ENCODE measurements at places on chromosomes 5 and 9.

DNA sequence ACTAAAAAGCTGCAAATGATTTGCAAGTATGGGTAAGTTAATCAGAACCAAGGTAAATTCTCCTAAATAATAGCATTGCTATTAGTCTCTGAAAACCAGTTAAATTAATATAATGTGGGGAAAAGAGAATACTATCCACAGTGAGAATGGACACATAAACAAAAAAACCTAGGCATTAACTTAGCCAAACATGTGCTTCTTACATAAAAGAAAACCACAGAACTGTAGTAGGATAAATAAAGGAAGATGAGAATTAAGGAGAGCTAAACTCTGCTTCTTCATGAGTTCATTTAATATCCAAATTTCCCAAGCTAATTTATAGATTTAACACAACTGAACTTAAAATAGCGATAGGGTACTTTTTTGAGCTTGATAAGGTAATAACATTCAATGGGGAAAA, 31.8 kb downstream of the ABCA1 start:
- DNase-seq: no peak

DNA sequence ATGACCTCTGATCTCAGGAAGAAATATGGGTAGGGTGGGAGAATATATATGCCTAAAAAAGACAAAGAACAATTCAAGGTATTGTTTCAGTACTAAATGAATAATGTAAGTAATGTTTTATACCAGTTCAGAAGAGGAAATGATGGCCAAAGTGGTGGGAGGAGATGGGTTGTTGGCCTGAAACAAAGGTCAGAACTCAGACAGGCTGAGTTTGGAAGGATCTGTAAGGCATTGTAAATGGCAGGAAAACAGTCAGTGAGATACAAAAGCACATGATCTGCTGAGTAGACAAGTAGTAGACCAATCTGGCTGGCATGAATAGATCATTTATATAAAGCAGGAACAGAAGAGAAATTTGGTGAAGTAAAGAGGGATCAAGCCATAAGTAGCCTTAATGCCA, 175.8 kb upstream of the PLCXD3 start:
- DNase-seq: no peak

- DNase-seq: no peak
Observed at GRCh38 chr5:41809128-41809527, 61.1 kb downstream of the OXCT1 start.

GRCh38 chr5:1477341-1477740, 32.1 kb upstream of the SLC6A3 start:
- DNase-seq: no peak

- no peak for DNase-seq
Observed at GRCh38 chr5:14347522-14347921, 204.4 kb downstream of the TRIO start.

DNA sequence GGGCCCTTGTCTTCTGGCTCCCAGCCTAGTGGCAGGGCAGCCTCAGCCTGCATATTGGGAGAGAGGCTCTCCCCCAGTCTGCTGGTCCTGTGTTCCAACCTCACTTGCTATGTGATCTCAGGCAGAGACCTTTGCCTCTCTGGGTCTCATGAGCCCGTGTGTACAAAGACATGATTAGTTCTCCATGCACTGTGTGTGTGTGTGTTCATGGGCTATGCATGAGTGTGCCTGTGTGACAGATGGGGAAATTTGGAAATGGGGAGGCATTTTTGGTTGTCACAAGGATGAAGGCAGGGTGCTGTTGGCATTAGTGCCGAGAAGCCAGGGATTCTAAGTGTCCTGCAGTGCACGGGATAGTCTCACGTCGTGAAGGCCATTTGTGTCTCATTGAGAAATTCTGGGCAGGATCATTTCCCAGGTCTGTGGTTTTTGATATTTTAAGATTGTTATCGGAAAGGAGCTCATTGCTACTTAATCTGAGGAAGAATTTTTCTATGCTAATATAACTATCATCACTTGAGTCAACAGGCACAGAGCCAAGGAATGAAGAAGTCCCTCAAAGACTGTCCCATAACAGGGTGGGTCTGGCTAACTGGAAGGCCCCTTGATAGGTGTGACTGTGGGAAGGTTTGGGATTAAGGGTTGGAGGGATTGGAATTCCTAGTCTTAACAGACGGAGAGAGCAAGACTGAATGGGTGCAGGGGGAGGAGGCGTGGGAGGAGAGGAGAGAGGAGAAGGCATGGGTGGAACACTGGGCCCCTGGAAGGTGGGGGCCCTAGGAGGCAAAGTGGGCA, 168.5 kb downstream of the RGS3 start:
- DNase-seq: no peak

DNA sequence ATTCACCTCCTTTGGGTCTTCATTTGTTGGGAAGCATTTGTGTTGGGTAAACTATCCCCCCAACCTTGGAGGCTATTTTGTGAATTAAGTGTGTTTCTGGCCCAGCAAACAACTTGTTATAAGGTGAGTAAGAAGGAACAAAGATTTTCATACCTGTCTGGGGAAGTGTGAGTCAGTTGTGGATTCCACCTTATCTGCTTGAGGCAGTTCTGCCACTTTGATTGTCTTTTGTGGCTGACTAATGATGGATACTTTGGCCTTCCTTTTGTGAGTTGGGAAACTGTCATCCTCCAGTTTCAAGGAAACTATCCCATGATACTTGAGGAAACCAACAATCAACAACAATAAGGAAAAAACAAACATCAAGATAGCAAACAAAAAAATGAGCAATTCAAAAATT, 24.6 kb upstream of the CER1 start:
- DNase-seq: no peak

DNA sequence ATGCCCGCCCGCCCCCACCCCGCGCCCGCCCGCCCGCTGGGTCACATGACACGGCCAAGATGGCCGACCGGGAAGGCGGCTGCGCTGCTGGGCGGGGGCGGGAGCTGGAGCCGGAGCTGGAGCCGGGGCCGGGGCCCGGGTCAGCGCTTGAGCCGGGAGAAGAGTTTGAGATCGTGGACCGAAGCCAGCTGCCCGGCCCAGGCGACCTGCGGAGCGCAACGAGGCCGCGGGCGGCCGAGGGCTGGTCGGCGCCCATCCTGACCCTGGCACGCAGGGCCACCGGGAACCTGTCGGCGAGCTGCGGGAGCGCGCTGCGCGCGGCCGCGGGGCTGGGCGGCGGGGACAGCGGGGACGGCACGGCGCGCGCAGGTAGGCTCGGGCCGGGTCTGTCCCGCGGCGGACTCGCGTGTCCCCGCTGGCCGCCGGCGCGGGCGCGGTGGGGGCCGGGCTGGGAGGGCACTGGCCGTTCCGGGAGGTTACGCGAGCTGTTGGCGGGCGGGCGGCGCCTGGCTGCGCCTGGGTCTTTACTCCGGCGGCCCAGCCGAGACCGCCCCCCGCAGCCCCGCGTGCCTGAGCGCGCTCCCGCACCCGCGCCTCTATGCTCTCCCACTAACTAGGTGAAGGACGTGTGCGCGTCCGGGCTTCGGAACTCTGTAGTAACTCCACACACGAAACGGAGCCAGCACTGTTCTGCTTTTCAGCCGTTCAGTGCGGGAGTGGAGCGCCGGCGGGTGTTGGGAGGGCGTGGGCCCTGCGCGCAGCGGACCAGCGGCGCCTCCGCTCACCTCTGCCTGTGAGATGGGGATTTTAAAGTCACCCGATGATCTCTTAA, at the start of gene RUFY1:
Gene RUFY1, plus strand, starts transcription at position 44 of the 832 bp plus-strand sequence. Its CDS starts 16 bp downstream, at position 60.
- DNase-seq: peak; percentile 73

GRCh38 chr5:73233461-73234203, 60.6 kb downstream of the TMEM174 start:
- DNase-seq: no peak

GRCh38 chr9:106304401-106304920, 558.5 kb upstream of the ZNF462 start:
- no peak for DNase-seq

- no peak for DNase-seq
Observed at GRCh38 chr5:151284392-151284967, 19.1 kb downstream of the SLC36A3 start.

DNA sequence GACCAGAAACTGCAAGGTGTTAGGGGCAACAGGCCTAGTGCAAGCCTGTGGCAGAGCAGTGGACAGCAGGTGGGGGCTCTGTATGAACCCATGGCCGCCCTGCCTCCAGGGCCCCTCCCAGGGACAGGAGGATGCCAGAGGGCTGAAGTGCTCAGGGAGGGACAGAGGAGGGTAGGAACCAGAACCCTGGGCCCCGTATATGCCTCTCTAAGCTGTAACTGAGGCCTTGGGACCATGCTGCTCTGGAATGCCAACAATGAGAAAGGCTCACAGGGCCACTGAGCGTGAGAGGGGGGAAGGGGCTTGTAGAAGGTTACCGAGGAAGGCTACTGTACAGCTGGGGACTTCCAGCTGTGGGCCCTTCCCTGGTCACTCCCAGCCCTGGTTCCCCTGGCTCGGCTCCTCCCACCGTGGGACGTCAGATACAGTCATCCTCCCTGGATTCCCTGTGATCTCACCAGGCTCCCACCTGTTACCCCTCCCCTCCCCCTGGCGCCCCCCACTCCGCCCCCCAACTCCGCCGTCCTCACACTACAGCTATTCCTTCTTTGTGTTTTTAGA, 21.1 kb downstream of the AQP7 start:
- DNase-seq: no peak

DNA sequence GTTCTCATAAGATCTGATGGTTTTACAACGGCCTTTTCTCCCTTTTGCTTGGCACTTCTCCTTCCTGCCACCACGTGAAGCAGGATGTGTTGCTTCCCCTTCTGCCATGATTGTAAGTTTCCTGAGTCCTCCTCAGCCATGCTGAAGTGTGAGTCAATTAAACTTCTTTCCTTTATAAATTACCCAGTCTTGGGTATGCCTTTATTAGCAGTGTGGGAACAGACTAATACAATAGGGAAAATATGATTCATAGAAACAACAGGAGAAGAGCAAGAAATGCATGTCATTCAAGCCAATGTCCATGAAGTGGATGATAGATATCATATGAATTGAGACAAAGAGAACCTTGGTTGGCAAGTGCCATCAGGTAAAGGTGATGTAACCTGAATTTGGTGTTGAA, 128.3 kb upstream of the HAPLN1 start:
- DNase-seq: no peak

DNA sequence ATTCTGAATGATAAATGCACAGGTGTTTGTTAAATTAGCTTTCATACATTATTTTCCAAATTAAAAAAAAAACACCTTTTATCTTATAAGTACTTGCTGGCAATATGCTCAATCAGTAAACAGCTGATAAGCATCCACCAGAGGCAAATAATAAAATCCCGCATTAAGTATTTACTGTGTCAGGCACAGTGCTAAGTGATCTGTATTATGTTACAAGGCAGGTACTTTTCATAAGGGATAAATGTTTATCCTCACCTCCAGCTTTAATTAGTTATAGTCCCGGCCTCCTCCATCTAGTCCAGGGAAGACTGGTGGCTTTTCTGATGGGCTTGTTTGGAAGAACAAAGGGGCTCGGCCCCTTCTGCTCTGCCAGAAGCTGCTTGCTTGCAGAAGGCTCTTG, 40.1 kb downstream of the PFDN1 start:
- no peak for DNase-seq

GRCh38 chr9:89356782-89357181, 38.5 kb downstream of the SECISBP2 start:
- no peak for DNase-seq

Measured in stimulated activated CD4-positive, alpha-beta T cell treated with anti-CD3 and anti-CD28 coated beads, Interleukin-15, amount 100 ng/mL, for 1 hour (primary cell).